Activated CD4-positive, alpha-beta T cell treated with anti-CD3 and anti-CD28 coated beads, Interleukin-2, amount 50 U/mL, for 16 hours (primary cell): ENCODE measurements at places on chromosomes 6 and 20.

- no peak for DNase-seq
These were observed 61.5 kb upstream of the CDKAL1 start for GRCh38 chr6:20472748-20473147.

DNA sequence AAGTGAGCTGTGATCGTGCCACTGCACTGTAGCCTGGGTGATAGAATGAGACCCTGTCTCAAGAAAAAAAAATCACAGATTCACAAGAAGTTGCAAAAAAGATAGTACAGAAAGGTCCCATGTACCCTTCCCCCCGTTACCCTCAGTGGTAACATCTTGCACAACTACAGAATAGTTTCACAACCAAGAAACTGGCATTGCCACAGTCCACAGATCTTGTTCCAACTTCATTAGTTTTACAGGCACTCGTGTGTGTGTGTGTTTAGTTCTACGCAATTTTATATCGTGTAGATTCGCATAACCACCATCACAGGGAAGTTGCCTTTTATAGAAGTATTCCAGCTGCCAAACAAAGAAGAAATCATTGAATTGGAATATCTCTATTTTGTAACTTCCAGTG is 19.1 kb downstream of the SPATA2 start:
- DNase-seq: no peak

DNA sequence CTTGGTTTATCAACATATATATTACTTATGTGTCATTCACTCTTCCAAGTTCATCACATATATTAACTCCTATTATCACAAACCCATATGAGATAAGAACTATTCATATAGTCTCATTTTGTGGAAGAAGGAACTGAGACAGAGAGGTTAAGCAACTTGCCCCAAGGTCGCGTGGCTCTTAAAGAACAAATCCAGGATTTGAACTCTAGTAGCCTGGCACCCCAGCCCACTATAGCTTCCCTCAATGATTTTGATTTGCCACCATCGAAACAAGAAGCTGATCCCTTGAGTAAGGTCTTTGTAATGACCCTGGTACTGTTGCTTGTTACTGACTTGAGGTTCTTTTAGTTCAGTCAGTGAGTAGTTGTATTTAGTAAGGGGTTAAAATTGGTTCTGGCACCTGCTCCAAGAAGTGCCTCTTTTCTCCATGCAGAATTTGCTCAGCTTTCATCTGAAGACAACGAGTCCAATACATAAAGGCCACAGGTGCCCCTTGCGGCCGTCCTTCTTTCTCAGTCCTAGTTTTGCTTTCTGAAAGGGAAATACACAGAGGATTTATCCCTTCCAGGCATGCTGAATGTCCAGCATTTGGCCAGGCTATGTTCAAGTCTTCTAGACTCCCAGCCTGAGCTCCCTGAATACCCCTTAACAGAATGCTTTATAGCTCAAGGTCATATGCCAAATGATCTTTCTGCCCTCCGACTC is 253.0 kb downstream of the TBC1D7 start:
- no peak for DNase-seq

GRCh38 chr6:42911171-42912021 is 4.5 kb upstream of the PTCRA start:
- DNase-seq: no peak

DNA sequence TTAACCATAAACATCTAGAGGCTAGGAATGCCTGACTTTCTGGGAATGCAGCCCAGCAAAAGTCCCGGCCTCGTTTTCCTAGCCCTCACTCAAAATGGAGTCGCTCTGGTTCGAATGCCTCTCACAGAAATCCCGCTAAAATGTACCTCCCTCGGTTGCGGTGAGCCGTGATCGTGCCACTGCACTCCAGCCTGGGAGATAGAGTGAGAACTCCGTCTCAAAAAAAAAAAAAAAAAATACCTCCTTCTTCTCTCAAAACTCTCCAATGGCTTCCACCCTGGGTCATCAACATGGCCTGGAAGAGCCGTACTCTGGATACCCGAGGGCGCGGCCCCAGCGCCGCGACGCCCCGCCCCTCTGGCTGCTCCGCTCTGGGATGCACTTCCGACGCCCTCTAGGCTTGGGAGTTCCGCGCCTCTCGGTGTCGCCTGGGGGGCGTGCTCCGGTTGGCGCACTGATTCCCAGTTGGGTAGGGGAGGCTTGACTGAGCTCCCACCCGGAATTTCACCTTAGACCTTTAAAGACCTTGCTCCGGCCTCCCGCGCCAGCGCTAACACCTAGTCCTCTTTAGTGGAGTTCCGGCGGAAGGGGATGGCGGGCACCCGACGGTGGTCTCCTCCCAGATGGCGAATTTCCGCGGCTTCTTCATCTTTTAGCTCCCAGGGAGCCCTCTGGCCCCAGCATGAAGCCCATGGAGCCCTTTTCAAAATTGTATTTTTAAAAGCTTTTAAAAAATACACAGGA is 12.3 kb downstream of the HMGN4 start:
- peak; percentile 64 for DNase-seq

GRCh38 chr6:11497107-11497506 is 40.4 kb upstream of the TMEM170B start:
- DNase-seq: no peak

GRCh38 chr6:12916006-12916405 is 199.4 kb downstream of the PHACTR1 start:
- no peak for DNase-seq

GRCh38 chr20:62068997-62069396 is 3.3 kb upstream of the TAF4 start:
- DNase-seq: no peak

- no peak for DNase-seq
These were observed 16.8 kb downstream of the CD83 start for GRCh38 chr6:14134211-14134910.

- DNase-seq: peak; percentile 33
These were observed 25.4 kb downstream of the CDYL start for GRCh38 chr6:4801491-4802110.

- no peak for DNase-seq
These were observed 9.2 kb downstream of the ZHX3 start for GRCh38 chr20:41308290-41308711.

DNA sequence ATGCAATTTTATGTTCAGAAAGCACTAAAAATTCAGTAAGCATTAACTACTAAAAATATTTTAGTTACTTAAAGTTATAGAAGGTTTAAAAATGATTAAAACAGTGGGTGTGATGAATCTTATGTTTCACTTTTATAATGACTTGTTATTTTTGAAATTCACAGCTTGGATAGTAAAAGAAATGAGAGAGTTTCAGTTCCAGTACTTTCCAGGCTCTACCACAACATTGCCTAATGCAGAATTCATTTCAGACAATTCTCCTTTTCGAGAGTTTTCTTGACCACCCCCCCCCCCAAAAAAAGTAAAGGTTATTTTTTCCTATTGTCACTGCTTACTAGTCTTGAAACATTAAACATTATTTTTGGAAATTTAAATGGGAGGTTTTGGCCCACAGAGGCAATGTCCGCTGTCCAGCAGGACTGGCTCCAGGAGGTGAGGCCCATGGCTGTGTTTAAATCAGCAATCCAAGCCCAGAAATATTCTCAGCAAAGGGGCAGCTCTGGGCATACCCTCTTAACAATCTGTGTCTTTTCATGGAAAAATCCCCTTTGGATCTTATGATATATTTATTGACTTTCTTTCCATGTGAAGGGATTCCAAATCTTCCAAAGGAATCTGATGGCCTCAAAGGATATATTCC is 519.9 kb downstream of the MAFB start:
- DNase-seq: no peak

DNA sequence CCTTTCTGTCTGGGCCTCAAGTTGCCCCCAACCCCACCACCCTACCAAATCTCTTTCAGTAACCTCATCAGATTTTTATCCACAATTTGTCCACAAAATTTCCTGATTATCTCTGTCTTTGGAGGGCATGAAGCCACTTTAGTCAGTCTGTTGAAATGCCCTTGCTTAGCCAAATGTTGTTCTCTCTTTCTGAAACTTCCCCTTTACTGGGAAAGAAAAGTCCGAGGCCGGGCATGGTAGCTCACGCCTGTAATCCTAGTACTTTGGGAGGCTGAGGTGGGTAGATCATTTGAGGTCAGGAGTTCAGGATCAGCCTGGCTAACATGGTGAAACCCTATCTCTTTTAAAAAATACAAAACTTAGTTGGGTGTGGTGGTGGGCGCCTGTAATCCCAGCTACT is 33.8 kb downstream of the TOMM6 start:
- DNase-seq: no peak

DNA sequence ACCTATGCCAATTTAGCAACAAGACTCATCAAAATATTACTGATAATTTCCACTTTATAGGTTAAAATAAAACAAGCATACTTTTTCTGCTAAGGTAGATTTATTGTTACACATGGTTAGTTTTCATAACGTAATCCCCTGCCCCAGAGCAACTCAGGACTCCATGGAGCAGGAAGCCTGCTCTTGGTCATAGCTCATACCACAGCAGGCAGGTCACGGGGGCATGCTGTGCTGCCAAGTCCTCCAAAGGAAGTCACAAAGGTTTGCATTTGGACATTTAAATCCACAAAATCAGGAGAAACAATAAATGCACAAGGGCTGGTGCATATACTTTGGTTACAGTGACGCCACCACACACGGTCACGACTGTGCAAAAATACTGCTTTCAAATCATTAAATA is 12.5 kb downstream of the GZF1 start:
- no peak for DNase-seq

- DNase-seq: peak; percentile 90
These were observed 26.2 kb downstream of the ARHGAP18 start for GRCh38 chr6:129683601-129684322.

DNA sequence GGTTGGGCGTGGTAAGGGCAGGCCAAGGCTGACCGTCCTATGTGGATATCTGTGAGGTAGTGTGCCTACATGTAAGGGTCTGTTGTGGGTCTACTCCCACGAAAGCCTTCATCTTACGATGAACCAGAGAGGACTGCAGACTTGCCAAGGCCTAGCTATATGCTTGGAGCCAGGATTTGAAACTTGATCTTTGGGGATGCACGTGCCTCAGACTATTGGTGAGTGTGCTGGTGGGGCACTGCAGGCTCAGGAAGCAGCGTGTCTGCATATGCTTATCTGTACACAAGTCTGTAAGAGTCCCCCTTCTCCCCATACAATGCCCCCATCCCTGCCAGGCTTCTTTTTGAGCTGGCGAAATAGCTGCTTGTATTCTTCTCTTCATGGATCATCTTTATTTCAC is 17.9 kb downstream of the PLCG1 start:
- no peak for DNase-seq

DNA sequence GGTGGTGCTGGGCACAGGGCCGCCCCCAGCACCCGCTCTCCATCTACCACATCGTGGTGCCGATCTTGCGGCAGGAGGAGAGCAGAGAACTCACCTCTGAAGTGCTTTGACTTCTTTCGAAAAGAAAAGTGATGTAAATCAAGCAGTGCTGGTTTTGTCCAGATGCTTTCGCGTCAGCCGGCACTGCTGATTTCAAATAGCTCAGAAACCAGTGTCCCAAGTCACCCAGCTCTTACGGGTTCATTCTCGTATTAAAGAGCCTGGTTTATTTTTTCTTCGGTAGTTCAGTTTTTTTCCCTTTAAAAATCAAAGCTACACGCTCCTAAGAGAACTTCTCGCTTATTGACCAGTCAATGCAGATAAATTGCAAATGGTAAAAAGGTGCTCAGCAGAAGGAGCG is 32.1 kb downstream of the MYT1 start:
- DNase-seq: no peak

DNA sequence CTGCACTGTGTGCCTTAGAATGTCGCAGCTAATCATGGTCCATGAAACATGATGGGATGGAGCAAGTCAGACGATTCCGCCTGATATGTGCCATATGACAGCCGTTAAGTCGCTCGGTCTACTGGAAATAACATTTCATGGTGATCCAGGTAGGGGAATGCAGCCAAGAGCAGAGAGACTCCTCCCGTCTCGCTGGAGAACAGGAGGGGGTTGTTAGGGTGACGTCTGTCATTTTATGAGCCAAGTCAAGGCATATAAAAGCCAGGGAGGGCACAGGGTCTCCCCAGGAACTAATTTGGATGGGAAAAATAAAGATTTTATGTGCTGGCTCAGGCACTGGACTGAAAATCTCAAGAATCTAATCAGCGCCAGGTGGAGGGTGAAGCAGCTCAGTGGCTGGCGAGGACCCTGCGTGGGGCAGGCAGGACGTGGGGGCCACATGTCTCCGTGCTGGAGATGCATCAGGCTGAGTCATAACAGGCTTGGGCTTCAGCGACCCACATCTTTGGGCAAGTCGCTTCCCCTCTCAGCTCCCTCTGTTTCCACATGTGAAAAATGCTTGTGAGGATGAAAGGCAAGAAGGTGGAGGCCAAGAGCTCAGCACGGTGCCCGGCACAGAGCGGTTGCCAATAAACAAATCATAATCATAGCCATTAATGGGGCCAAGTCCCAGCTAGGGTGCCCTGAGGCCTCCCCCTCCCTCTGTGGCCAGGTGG is 234.6 kb downstream of the ANKRD60 start:
- no peak for DNase-seq

DNA sequence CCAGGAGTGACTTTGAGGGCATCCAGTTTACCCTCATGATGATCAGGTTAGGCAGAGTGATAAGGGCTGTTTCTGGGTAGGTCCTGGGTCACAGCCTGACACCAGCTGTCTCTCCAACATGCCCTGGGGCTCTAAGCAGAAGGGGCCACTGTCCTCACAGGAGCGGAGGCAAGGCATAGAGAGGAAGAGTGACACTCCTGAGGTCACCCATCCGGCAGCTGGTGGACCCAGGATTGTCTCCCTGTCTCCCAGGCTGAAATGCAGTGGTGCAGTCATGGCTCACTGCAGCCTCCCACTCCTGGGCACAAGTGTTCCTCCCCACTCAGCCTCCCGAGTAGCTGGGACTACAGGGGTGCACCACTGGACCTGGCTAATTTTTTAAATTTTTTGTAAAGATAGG is 12.0 kb downstream of the DLGAP4 start:
- no peak for DNase-seq

DNA sequence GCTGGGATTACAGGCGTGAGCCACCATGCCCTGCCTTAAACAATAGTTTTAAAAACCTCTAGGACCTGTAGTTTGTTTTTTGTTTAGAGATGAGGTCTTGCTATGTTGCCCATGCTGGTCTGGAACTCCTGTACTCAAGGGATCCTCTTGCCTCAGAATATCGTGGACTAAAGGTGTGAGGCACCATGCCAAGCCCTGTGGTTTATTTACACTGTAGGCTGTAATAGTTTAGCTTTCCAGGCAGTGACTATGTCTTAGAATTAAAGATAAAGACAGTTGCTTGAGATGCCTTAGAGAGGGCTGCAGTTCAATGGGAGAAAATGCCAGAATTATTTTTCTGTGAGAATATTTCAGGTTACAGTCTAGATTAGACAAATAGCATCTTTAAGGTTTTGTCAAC is 72.9 kb downstream of the SGK1 start:
- DNase-seq: no peak

- no peak for DNase-seq
These were observed 21.9 kb downstream of the BCAS1 start for GRCh38 chr20:54048481-54048880.

DNA sequence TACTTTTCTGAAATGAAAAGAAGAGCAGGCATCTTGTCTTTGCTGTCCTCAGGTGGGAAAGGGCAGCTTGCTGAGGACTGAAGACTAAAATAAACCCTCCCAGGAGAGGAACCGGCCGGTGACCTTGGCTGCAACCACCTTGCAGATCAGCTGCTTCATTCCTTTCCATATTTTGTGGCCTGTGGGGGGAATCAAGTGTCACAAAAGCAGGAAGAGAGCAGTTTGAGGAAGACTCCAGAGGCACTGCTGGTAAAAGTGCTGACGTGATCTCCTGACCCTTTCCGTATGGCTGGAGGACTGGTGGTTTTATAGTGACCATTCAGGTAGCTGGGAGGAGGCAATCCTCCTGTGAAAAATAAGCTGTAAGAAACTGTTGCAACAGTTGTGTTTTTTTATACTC is 157.0 kb downstream of the PLCB4 start:
- no peak for DNase-seq

- no peak for DNase-seq
These were observed 22.9 kb downstream of the CNKSR3 start for GRCh38 chr6:154487367-154488247.

GRCh38 chr20:16596991-16597390 is 23.7 kb upstream of the KIF16B start:
- no peak for DNase-seq
